NCI-H1105 treated with DMSO at 0.1 percent for 48 hours (cell line): ENCODE measurements at places on chromosomes 11 and 22.

DNA sequence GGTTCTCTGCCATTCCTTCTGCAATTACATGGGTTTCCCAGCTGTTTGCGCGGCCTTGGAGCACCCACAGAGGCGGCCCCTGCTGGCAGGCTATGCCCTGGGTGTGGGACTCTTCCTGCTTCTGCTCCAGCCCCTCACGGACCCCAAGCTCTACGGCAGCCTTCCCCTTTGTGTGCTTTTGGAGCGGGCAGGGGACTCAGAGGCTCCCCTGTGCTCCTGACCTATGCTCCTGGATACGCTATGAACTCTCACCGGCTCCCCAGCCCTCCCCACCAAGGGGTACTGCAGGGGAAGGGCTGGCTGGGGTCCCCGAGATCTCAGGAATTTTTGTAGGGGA, 2.6 kb downstream of the RCE1 start:
- no peak for DNase-seq

DNA sequence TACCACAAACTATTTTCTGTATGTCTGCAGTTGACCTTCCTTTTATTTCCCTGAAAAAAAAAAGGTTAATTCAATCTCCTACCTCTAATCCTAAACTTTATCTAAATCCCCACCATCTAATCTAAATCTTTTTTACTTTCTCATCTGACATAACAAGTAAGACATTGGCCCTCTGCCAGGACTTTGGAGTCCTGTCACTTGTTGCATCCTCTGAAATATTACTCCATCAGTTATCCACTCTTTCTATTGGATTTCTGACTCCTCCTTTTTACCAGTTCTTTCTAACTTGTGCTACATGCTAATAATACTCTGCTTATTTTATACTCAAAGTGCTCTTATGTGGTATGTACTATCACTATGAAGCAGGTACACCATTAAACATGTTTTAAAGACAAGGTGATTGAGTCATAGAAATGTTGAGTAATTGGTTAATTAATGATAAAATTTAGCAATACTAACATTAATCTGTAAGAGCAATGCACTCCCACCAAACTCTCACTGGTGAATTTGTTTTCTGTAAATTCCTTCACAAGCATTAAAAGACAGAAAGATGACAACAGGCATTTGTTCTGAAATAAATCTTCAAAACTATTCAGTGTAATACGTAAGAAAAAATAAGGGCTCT, 914.2 kb upstream of the RAG2 start:
- DNase-seq, result no peak

GRCh38 chr22:23065495-23066122, 4.7 kb upstream of the GNAZ start:
- DNase-seq, result no peak

DNA sequence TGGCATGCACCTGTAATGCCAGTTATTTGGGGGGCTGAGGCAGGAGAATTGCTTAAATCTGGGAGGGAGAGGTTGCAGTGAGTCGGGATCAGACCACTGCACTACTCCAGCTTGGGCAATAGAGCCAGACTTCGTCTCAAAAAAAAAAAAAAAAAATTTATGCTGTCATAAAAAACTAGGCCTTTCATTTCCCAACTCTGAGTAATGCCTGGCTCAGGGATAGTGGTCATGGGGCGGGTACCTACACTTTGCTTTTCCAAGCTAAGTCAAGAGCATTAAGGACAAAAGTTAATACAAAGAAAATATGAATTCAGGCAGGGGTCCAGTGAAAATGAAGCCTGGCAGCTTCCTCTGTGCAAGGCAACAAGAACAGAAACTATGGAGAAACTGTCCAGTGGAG, 16.3 kb downstream of the CPSF7 start:
- DNase-seq, result no peak

DNA sequence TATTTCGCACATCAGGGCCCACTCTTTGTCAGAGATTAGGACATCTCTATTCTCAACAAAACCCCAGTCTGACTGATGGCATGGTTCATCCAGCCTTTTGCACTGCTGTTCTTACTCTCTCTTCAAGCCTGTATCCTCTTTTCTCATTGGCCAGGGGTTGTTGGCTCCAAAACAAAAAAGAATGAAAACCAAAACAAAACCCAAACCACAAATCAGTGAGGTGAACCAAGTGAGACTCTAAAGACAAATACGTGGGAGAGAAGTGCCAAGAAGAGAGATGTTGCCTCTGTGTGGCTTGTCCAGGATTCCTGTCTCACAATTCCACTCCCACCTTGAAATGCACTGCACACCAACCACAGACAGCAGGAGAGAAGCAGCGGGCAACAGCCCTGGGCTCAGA, 278.9 kb upstream of the NARS2 start:
- DNase-seq, result no peak

DNA sequence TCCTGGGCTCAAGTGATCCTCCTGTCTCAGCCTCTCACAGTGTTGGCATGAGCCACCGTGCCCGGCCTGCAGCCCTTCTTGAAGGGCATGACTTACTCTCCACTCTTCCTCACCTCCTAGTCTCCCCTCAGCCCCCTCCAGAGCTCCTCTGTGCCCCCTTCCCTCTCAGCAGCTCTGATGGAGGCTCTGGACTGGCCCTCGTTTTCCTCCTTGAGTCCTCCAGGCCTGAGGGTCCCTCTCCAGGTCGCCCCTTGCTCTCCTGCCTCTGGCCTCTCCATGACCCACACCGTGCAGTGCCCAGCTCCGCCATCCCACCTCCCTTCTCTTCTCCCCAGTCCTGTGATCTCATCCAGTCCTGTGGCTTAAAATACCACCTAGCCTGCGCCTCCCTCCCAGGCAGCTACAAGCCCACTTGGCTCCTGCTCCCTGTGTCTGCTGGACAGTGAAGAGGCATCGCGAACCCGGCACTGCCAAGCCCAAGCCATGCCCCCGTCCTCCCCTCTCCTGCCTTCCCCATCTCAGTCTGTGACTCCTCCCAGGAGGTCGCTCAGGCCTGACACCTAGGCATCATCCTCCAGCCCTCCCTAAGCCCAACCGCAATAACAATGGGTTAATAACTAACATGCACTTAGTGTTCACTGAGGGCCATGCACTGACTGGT, 11.9 kb downstream of the KCNJ4 start:
- DNase-seq, result no peak

DNA sequence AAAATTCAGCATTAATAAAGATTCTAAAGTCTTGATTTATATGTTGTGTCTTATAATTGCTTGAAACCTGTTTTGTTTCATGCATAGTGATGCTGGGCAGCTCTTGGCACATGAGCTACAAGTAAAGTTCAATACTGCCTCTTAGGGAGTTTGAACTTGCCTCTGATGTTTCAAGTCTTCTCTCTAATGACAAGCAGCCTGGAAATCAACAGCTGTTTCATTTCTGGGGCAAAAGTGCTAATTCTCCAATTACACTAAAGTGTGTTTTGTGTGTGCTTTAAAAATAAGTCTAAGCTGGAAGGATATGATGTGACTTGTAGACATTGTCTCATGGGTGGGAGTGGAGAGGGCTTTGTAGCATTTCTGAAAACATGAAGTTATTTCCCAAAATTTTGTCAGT, 23.7 kb upstream of the SESN3 start:
- DNase-seq, result no peak

GRCh38 chr22:23121424-23121823, 20.4 kb downstream of the RSPH14 start:
- no peak for DNase-seq

- DNase-seq, result no peak
Observed at GRCh38 chr11:75330291-75330690, 21.2 kb downstream of the ARRB1 start.

- no peak for DNase-seq
Observed at GRCh38 chr11:2294926-2295290, 6.8 kb downstream of the C11orf21 start.

- peak; percentile 32 for DNase-seq
Observed at GRCh38 chr11:116300232-116300631, 472.6 kb downstream of the BUD13 start.

- DNase-seq, result no peak
Observed at GRCh38 chr11:14373941-14374646, 15.1 kb upstream of the RRAS2 start.

GRCh38 chr22:37623075-37624016, 14.7 kb downstream of the GGA1 start:
- DNase-seq, result peak; percentile 50

GRCh38 chr11:117420598-117420997, 92.9 kb downstream of the CEP164 start:
- DNase-seq, result no peak

DNA sequence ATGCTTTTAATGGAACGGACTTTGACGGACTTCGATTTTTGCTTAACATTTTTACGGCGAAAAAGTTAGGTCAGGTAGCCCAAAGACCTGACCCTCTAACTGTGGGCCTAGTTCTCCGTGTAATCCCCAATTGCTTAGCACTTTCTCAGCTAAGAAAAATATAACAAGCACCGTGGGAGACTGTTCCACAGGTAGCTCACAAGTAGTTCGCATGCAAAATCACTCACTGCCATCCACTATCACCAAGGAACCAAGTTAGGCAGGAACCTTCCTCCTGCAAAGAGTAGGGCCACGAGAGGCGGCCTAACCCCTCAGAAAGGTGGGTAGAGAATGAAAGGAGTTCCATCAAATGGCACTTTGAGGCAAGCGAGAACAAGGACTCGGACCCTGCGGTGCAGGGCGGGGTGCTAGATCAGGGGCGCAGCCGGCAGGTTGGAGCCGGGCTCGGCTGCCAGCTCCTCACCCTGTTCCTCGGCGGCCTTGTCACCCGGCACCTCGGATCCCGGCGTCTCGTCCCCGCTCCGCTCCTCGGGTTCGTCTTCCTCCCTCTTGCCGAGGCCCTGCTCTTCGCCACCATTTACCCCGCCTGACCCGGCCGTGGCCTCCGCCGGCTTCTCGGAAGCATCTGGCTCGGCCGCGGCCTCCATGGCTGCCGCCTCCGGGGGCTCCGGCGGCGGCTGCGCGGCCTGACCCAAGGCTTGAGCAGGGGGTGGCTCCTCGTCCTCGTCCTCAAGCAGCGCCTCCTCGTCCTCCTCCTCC, 922 bp downstream of the HNRNPUL2 start:
- no peak for DNase-seq

DNA sequence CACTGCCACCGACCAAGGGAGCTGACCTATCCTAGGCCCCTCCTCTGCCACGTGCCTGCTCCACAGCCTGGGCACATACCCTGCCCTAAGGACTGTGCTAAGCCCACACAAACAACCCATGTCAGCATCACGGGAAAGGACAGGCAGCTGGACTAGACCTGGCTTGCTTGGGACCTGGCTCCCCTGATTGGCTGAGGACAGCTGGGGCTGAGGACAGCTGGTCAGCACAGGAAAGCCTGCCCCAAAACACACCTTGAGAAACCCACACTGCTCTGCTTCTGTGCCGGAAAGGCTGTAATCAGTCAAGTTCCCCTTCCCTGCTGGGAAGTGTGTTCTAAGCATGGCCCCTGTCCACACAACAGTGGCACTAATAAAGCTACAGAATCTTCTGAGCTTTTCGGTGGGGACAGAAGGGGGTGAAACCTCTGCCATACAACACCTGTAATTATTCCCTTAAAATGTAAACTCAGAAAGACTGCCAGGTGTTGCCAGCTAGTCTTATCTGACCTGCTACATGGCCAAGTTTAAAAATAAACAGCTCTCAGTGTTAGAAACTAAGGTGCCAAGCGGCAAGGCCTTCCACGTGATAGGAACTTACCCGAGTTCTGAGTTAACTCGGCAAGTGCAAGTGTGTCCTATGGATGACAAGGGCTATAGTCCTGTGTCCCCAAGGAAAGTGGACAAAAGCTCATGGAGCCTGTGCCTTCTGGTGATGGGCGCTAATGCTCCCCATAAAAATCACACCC, 35.7 kb upstream of the ARFGAP3 start:
- peak; percentile 3 for DNase-seq

GRCh38 chr11:104588970-104589369, 309.3 kb downstream of the CASP12 start:
- DNase-seq, result no peak

DNA sequence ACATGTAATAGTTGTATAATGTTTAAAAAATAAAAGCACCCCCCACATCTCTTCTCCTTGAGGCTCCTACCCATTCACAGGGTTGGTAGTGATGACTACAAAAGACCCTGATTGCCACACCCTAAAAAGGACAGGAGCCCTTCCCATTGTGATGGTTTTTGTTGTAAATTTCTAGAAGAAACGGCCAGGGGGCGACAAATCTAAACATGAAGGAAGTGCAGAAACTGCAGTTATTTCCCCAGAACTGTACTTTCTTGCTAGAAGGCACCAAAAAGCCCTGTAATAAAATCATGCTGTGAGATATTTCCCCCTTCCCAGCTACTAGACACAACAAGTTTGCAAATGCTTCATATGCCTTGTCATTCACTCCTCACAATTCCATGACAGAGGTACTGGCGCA, 10.8 kb downstream of the PRR5L start:
- no peak for DNase-seq

DNA sequence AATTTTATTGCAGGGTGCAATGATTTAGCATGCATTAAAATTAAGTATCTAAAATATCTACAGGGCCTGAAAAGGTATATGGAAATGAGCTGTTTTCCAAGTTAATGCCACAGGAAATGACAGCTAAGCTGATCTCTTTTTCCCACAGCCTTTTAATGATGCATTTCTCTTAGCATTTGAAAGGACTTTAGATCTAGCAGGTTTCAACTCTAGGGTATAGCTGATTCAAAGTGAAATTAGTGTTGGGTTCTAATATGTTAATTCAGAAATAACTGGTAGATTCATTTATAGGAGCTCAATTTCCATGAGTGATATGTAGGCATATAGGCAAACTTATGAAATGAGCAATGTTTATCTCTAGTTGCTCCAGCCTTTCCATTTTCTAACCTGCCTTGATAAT, 274.2 kb downstream of the CASP12 start:
- no peak for DNase-seq

- no peak for DNase-seq
Observed at GRCh38 chr11:31387379-31387778, 17.7 kb downstream of the DNAJC24 start.

- no peak for DNase-seq
Observed at GRCh38 chr11:34458525-34458924, 19.8 kb downstream of the CAT start.

DNA sequence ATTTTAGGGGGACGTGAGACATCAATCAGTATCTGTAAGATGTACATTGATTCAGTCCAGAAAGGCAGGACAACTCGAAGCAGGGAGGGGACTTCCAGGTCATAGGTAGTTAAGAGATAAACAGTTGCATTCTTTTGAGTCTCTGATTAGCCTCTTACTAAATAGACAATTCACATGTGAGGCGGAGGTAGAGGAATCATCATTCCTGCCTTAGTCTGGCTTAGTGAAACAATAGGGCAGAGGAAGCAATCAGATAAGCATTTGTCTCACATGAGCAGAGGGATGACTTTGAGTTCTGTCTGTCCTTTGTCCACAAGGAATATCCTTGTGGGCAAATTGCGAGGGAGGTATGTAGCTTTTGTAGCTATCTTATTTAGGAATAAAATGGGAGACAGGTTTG, 248.3 kb downstream of the DDX10 start:
- no peak for DNase-seq

- DNase-seq, result no peak
Observed at GRCh38 chr22:20420157-20420842, 17.3 kb downstream of the SCARF2 start.

GRCh38 chr11:46868912-46869311, 22.8 kb upstream of the CKAP5 start:
- no peak for DNase-seq

DNA sequence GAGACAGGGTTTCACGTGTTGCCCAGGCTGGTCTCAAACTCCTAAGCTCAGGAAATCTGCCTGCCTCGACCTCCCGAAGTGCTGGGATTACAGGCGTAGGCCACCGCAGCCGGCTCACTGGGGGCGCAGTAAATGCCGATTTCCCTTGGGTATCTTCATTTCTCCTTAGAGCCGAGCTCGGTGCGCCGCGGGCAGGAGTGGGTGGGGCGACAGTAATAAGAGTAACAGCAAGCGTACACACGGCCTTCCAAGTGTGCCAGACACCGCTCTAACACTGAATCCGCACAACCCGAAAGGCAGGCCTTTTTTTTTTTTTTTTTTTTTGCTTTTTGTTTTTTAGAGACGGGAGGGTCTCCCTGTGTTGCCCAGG, 500 bp upstream of the ADSL start:
- peak; percentile 34 for DNase-seq
